Keratinocyte (primary cell): ENCODE measurements at places on chromosomes 7 and 10.

GRCh38 chr7:117698018-117698417 is 175.2 kb downstream of the CTTNBP2 start:
- H3K36me3 ChIP-seq = no peaks in the 10 kb centered on the region
- no peak for DNase-seq
- no peak overlapping the region for H3K27ac ChIP-seq
- no peak overlapping the region for H3K4me3 ChIP-seq
- H3K27me3 ChIP-seq = no peaks in the 10 kb centered on the region

GRCh38 chr7:43220250-43220649 is 107.8 kb downstream of the HECW1 start:
- DNase-seq = no peak
- H3K4me1 ChIP-seq = no peaks in the 10 kb centered on the region
- H3K4me3 ChIP-seq = no peak overlapping the region
- no peak overlapping the region for H3K27ac ChIP-seq

GRCh38 chr10:112784022-112784461 is 166.0 kb upstream of the TCF7L2 start:
- H3K36me3 ChIP-seq = no peaks in the 10 kb centered on the region
- no peak for DNase-seq
- H3K4me3 ChIP-seq = no peak overlapping the region
- no peaks in the 10 kb centered on the region for H3K27me3 ChIP-seq

GRCh38 chr7:64180989-64181388 is 26.0 kb upstream of the ZNF735 start:
- H3K27me3 ChIP-seq = no peaks in the 10 kb centered on the region
- H3K4me3 ChIP-seq = no peak overlapping the region
- no peak overlapping the region for H3K27ac ChIP-seq

GRCh38 chr7:1586126-1586826 is 16.4 kb upstream of the PSMG3 start:
- no peaks in the 10 kb centered on the region for H3K36me3 ChIP-seq
- DNase-seq = no peak
- H3K27ac ChIP-seq = no peak overlapping the region
- H3K4me1 ChIP-seq = no peaks in the 10 kb centered on the region
- H3K27me3 ChIP-seq = peaks cover 38% of the 10 kb centered on the region

GRCh38 chr7:16648551-16648950 is 2.6 kb downstream of the BZW2 start:
- H3K27me3 ChIP-seq = no peaks in the 10 kb centered on the region
- no peaks in the 10 kb centered on the region for H3K36me3 ChIP-seq
- peaks cover 64% of the 10 kb centered on the region for H3K4me1 ChIP-seq
- DNase-seq = no peak
